Activated CD8-positive, alpha-beta memory T cell treated with anti-CD3 and anti-CD28 coated beads for 24 hours (primary cell): ENCODE measurements at places on chromosomes 13 and 19.

DNA sequence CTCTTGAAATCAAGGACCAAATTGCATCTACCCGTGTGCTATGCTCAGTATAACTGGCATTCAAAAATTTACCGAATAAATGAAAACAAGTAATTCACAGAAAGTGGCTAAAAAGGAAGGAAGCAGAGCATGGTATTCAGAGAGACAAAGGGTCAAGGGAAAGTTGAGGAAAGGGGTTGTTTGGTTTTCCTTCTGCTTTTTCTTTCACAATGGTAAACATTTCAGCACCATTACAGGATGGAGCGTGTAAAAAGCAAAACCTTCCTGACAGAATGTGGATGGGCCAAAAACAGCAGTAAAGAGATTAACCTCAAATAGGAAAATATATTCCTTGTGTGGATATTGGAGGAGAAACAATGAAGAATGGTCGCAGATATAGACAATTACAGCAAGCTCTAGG lies 14.8 kb downstream of the DIAPH3 start:
- DNase-seq: no peak

DNA sequence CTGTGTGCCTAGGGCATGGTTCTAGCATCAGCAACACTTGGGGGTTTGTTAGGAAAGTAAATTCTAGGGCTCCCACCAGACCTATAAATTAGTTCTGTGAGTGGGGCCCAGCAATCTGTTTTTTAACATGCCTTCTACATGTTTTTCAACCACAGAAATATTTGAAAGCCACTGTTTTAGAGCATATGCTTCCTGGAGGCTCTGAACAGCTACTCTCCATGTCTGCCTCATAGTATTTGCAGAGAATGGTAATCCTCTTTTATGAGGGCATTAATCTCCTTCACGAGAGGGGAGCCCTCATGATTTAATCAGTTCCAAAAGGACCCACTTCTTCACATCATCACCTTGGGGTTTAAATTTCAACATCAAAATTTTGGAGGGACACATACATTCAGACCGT lies 6.0 kb downstream of the SPATA13 start:
- no peak for DNase-seq

GRCh38 chr13:72463561-72463960 lies 263.9 kb downstream of the MZT1 start:
- DNase-seq: no peak

- DNase-seq: no peak
Observed at GRCh38 chr19:19074196-19074882, 10.5 kb downstream of the SLC25A42 start.

GRCh38 chr13:32045982-32046785 lies 14.6 kb downstream of the FRY start:
- no peak for DNase-seq

DNA sequence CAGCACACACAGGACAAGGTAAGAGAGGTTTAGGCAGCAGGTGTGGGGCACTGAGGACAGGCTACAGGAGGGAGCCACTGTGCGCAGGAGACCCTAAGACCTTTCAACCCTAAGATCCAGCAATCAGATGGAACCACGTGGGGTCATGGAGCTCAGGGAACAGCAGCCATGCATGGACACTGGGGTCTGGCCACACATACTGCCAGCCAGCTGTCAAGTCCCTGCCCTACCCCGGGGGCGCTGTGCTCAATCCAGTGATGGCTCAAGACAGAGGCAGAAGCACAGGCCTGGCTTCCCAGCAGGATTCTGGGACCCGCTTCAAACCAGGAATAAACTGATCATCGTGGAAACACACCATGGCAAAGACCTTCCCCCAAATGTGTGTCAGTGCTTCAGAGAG lies 25.5 kb upstream of the EPHX3 start:
- no peak for DNase-seq

- no peak for DNase-seq
Observed at GRCh38 chr13:78785764-78786163, 126.8 kb upstream of the OBI1 start.
